ENCODE measurements at places on chromosomes 16 and 17. TPM values are rescaled to one million over a fixed set of nuclear protein-coding genes. Genes with fewer than 3 reads are reported as not detected.

Gene SRR
- total RNA-seq, result 22.0 TPM

Gene CLEC3A
- total RNA-seq, result not detected

GRCh38 chr17:39757931-39758873 is 20.5 kb downstream of the GRB7 start:
- H3K27ac ChIP-seq, result no peak overlapping the region
- DNase-seq, result no peak
- peaks cover 9% of the 10 kb centered on the region for H3K27me3 ChIP-seq
- no peaks in the 10 kb centered on the region for H3K36me3 ChIP-seq

DNA sequence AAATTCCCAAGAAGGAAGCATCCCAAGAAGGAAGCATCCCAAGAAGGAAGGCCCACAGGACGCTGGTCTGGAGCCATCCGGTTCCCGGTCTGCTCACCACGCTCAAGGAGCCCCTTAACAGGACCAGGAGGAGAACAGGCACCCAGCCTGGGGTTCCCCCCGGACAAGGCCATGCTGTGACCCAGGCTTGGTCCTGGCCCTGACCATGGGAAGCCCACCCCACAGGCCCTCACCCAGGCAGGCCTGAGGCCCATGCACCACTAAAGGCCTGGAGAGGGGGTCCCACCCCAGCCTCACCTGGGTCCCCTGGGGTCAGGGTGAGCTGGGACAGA is 340 bp upstream of the ENPP7 start:
- H3K4me1 ChIP-seq, result no peaks in the 10 kb centered on the region
- DNase-seq, result no peak
- H3K27me3 ChIP-seq, result peaks cover 5% of the 10 kb centered on the region
- H3K36me3 ChIP-seq, result no peaks in the 10 kb centered on the region

DNA sequence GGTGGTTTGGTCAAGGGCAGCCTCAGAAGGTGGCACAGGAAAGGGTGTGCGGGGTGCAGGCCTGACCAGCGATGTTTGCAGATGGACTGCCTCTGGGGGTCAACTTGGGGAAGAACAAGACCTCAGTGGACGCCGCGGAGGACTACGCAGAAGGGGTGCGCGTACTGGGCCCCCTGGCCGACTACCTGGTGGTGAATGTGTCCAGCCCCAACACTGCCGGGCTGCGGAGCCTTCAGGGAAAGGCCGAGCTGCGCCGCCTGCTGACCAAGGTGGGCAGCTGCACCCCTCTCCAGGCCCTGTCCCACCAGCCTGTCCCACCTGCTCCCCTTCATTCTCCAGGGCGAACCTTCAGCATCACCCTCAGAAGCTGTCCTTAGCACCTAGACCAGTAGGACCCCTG is 12.5 kb downstream of the DHODH start:
- H3K27ac ChIP-seq, result no peak overlapping the region
- no peaks in the 10 kb centered on the region for H3K27me3 ChIP-seq
- peak; percentile 61 for DNase-seq
- H3K36me3 ChIP-seq, result no peaks in the 10 kb centered on the region
- H3K4me3 ChIP-seq, result no peak overlapping the region

GRCh38 chr17:77282524-77283515 is 142.1 kb downstream of the SEC14L1 start:
- H3K4me3 ChIP-seq, result peak overlapping the region; percentile 81
- no peak for DNase-seq
- no peaks in the 10 kb centered on the region for H3K4me1 ChIP-seq
- no peak overlapping the region for H3K27ac ChIP-seq

DNA sequence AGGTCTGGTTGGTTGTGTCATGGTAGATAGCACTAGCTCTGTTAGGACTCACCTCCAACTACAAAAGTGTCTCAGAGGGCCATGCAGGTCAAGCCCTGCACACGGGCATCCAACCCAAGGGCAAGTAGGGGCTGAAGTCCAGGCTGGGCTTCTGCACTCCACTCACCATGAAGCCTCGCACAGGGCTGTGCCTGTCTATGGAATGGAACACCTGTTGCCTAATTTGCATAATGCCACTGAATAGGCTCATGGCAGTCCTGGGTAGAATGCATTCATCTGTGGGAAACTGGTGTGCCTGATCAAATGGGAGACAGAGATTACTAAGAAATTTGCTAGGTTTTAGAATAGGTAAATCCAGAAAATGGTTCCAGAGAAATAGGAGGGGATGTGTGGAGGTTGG is 8.0 kb upstream of the AKAP1 start:
- peaks cover 10% of the 10 kb centered on the region for H3K4me1 ChIP-seq
- peaks cover 6% of the 10 kb centered on the region for H3K27me3 ChIP-seq
- H3K36me3 ChIP-seq, result no peaks in the 10 kb centered on the region
- no peak overlapping the region for H3K4me3 ChIP-seq
- no peak overlapping the region for H3K27ac ChIP-seq

DNA sequence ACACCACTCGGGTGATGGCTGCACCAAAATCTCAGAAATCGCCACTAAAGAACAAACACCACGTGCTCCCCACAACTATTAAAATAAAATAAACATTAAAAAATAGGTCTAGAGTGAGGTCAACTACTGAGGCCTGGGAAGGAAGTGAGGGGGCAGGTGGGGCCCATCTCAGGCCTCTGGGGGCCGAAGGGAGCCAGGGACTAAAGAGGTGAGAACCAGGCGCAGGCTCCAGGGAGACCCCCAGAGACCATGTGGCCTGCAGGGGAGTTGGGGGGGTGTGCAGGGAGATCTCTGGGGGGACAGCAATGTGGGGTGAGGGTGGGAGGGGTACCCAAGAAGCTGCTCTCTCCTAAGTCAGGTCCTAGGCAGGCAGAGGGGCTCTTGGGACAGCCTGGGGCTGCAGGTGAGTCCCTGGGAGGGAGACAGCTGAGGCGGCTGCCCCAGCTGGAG is 111.3 kb upstream of the SMURF2 start:
- no peak for DNase-seq
- no peak overlapping the region for H3K4me3 ChIP-seq
- H3K36me3 ChIP-seq, result peaks cover 6% of the 10 kb centered on the region
- peaks cover 17% of the 10 kb centered on the region for H3K4me1 ChIP-seq
- peaks cover 18% of the 10 kb centered on the region for H3K27me3 ChIP-seq

GRCh38 chr17:79803997-79804855 is 7.3 kb upstream of the CBX8 start:
- H3K4me1 ChIP-seq, result peaks cover 24% of the 10 kb centered on the region
- peaks cover 51% of the 10 kb centered on the region for H3K27me3 ChIP-seq
- H3K36me3 ChIP-seq, result peaks cover 3% of the 10 kb centered on the region
- no peak overlapping the region for H3K27ac ChIP-seq

Gene NPIPA5
- total RNA-seq, result 1.2 TPM

DNA sequence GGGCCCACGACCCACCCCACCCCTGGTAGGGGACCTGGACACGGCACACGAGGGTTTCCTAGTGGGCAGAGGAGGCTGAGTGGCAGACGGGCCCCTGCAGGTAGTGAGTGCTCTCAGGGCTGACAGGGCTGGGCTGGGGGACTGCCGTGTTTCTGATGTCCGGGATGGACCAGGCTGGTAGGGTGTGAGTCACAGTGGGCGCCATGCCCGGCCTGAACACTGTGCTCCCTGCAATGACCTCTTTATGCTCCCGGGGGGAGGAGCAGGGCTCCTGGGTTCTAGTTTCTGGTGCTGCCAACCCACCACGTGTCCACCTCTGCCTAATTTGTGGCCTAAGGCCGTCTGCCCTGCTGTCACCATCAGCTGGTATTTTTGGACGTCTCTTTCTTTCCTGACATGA is 26.3 kb downstream of the ARHGAP23 start:
- no peak for DNase-seq
- no peaks in the 10 kb centered on the region for H3K36me3 ChIP-seq
- peaks cover 16% of the 10 kb centered on the region for H3K27me3 ChIP-seq
- H3K27ac ChIP-seq, result peak overlapping the region; percentile 2
- peaks cover 40% of the 10 kb centered on the region for H3K4me1 ChIP-seq
- peak overlapping the region; percentile 32 for H3K4me3 ChIP-seq

GRCh38 chr17:57107498-57108101 is 22.6 kb downstream of the AKAP1 start:
- H3K27me3 ChIP-seq, result peaks cover 4% of the 10 kb centered on the region
- H3K4me3 ChIP-seq, result no peak overlapping the region
- peaks cover 15% of the 10 kb centered on the region for H3K36me3 ChIP-seq
- DNase-seq, result no peak

Gene ZFP3
- 4.9 TPM for total RNA-seq

Gene SRP68
- total RNA-seq, result 48.4 TPM

Gene MYO15A
- total RNA-seq, result 4.0 TPM

- H3K4me1 ChIP-seq, result peaks cover 16% of the 10 kb centered on the region
- no peak for DNase-seq
- no peaks in the 10 kb centered on the region for H3K36me3 ChIP-seq
These were observed 299.4 kb downstream of the CPPED1 start for GRCh38 chr16:12504312-12504711.

GRCh38 chr16:11088831-11089230 is 144.5 kb downstream of the CLEC16A start:
- H3K4me3 ChIP-seq, result no peak overlapping the region
- H3K4me1 ChIP-seq, result peaks cover 18% of the 10 kb centered on the region
- DNase-seq, result no peak
- peaks cover 10% of the 10 kb centered on the region for H3K27me3 ChIP-seq

DNA sequence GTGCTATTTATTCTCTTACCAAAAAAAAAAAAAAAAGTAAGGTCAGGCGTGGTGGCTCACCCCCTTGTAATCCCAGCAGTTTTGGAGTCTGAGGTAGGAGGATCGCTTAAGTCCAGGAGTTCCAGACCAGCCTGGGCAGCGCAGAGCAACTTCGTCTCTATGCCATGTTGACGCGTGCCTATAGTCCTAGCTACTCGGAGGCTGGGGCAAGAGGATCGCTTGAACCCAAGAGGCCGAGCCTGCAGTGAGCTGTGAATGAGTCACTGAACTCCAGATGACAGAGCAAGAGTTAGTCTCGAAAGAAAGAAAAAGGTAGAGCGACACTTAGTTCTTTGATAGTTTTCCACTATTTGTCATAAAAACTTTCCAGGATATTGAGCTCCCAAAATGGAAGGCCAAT is 1.4 kb upstream of the TENT4B start:
- H3K4me1 ChIP-seq, result peaks cover 15% of the 10 kb centered on the region
- H3K27ac ChIP-seq, result peak overlapping the region; percentile 64
- H3K36me3 ChIP-seq, result no peaks in the 10 kb centered on the region
- H3K4me3 ChIP-seq, result peak overlapping the region; percentile 93

GRCh38 chr17:17004251-17004996 is 32.5 kb upstream of the TNFRSF13B start:
- H3K4me1 ChIP-seq, result peaks cover 6% of the 10 kb centered on the region
- no peak for DNase-seq
- no peak overlapping the region for H3K4me3 ChIP-seq
- peaks cover 5% of the 10 kb centered on the region for H3K36me3 ChIP-seq

DNA sequence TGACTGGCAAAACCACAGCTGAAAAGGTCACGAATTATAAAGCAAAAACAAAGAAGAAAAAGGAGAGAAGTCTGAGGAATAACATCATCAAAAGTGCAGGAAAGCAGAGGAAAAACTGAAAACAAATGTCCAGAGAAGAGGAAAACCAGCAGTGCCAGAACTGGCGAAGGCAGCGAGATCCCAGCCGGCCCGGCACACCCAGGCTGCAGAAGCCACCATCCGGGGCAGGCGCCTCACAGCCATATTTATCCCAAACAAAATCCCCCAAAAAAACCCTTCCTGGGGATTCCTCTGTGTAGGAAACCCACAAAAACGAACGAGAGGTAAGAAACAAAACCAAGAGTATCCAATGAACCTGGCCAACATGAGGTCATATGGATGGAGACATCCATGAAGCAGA is 10.6 kb downstream of the ZCCHC14 start:
- H3K27ac ChIP-seq, result no peak overlapping the region
- H3K4me3 ChIP-seq, result no peak overlapping the region
- DNase-seq, result no peak
- H3K36me3 ChIP-seq, result no peaks in the 10 kb centered on the region
- no peaks in the 10 kb centered on the region for H3K27me3 ChIP-seq
- peaks cover 20% of the 10 kb centered on the region for H3K4me1 ChIP-seq

Gene LDHD
- not detected for total RNA-seq

DNA sequence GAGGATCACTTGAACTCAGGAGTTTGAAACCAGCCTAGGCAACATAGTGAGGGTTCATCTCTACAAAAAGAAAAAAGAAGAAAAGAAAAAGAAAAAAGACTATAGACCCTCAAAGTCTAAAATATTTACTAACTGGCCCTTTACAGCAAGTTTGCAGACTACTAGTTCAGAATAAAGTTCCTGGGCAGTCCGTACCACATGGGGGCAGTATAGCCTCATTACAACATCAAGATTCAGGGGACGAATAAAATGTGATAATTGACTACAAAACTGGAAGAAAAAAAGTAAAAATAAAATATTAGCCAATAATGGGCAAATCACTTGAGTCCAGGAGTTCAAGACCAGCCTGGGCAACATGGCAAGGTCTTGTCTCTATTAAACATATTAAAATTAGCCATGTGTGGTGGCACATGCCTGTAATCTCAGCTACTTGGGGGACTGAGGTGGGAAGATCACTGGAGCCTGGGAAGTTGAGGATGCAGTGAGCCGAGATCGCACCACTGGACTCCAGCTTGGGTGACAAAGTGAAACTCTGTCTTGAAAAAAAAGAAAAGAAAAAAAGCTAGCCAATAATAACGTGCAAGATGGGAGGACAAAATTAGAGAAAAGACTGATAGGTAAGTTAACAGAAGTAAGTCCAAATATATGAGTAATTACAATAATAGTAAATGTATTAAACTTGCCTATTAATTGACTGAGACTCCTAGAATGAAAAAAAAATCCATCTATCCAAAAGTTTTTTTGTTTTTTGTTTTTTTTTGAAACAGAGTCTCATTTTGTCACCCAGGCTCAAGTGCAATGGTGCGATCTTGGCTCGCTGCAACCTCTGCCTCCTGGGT is 129.4 kb upstream of the SEC14L1 start:
- peaks cover 6% of the 10 kb centered on the region for H3K36me3 ChIP-seq
- no peaks in the 10 kb centered on the region for H3K4me1 ChIP-seq
- no peak overlapping the region for H3K27ac ChIP-seq

Gene GLP2R
- not detected for total RNA-seq

DNA sequence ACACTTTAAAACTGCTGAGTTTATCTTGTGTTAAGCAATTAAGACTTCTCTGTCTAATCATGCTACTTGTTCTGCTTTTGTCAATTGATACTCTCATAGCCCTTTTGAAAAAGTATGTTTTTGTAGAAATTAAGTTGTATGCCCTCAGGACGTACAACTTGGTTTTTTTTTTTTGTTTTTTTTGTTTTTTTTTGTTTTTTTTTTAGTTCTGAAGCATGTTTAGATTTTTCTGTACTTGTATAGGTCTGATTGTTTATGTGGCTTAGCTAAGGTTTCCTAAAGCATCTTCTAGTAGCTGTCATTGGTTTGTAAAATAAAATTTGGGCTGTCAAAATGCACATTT is 21.4 kb downstream of the HAPSTR1 start:
- H3K36me3 ChIP-seq, result no peaks in the 10 kb centered on the region
- no peak for DNase-seq
- H3K4me3 ChIP-seq, result no peak overlapping the region
- H3K27me3 ChIP-seq, result peaks cover 6% of the 10 kb centered on the region
- no peak overlapping the region for H3K27ac ChIP-seq
- peaks cover 18% of the 10 kb centered on the region for H3K4me1 ChIP-seq

Gene IL34
- 0.42 TPM for total RNA-seq

GRCh38 chr16:58655215-58655596 is 25.6 kb upstream of the CNOT1 start:
- H3K27ac ChIP-seq, result peak overlapping the region; percentile 85
- peaks cover 11% of the 10 kb centered on the region for H3K4me1 ChIP-seq
- no peak for DNase-seq
- H3K27me3 ChIP-seq, result no peaks in the 10 kb centered on the region
- no peaks in the 10 kb centered on the region for H3K36me3 ChIP-seq

Gene SLC46A1
- 6.3 TPM for total RNA-seq

Measured in glutamatergic neuron (in vitro differentiated cells).